Caco-2 (cell line): ENCODE measurements at places on chromosomes 1 and 21.

- no peak for DNase-seq
Observed at GRCh38 chr1:64892576-64893573, 73.5 kb downstream of the JAK1 start.

GRCh38 chr1:169214598-169214997, 108.1 kb downstream of the ATP1B1 start:
- DNase-seq, result no peak

GRCh38 chr1:246444617-246445016, 62.5 kb downstream of the SMYD3 start:
- no peak for DNase-seq

- DNase-seq, result no peak
Observed at GRCh38 chr1:48808496-48808895, 31.8 kb upstream of the BEND5 start.

DNA sequence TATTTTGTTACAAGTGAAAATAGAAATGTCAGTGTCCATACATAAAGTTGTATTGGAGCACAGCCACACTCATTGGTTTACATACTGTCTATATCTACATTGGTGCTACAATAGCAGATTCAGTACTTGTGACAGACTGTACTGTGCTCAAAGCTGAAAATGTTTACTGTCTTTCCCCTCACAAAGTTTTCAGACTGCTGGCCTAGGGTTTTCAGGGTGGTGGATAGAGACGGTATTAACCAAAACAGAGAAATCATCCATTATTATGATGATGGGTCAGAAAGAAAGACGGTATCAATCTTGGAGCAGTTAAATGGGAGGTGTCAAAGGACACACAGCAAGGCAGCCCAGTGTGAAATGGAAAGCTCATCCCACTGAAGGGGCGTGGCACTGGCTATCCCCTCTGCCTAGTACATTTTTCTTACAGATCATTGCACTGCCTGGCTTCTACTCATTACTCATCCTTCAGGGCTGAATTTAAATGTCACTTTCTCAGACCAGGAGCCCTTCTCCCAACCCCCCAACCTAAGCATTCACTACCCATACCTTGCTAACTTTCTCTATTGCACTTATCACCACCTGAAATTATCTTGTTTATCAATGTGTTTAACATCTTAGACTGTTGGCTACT, 10.2 kb downstream of the JAK1 start:
- no peak for DNase-seq

- no peak for DNase-seq
Observed at GRCh38 chr1:44079566-44079965, 39.1 kb upstream of the KLF17 start.

DNA sequence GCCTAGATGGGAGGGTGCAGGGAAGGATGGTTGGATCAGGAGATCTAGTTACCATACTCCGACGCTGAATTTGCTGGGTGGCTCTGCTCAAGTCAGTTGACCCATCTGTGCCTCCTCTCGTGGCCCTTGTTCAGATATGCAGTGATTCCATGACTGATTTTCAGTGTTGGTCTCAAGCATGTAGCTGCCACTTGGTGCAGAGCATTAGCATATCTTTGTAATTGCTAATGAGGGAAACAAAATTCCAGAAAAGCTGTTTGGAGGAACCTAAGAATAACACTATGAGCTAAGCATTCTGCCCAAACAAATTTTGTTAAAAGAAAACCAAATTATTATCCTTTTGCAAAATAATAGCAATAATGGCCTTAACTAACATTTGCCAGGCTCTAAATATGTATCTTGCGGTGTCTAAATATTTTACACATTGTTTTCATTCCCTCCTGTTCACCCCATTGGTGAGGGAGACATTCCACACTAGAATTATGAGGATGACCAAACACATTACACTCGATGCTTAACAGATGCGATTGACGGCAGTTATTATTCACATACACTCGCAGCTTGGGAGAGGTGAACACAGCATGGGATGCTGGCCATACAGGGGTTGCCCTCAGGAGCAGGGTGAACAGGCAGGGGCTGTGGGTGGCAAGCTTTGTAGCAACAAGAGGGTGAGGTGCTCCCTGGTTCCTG, 69.1 kb downstream of the KCNJ15 start:
- no peak for DNase-seq

- no peak for DNase-seq
Observed at GRCh38 chr1:82319546-82319945, 518.8 kb downstream of the ADGRL2 start.

- DNase-seq, result no peak
Observed at GRCh38 chr1:218702775-218703174, 357.6 kb downstream of the TGFB2 start.
